ENCODE measurements at places on chromosomes 11 and 22. TPM values are rescaled to one million over a fixed set of nuclear protein-coding genes. Genes with fewer than 3 reads are reported as not detected.
A peak's percentile ranks its signal among the peaks of the same experiment; 100 is the strongest.

- DNase-seq, result no peak
Measured at GRCh38 chr11:115869780-115870431, 365.7 kb upstream of the CADM1 start.

DNA sequence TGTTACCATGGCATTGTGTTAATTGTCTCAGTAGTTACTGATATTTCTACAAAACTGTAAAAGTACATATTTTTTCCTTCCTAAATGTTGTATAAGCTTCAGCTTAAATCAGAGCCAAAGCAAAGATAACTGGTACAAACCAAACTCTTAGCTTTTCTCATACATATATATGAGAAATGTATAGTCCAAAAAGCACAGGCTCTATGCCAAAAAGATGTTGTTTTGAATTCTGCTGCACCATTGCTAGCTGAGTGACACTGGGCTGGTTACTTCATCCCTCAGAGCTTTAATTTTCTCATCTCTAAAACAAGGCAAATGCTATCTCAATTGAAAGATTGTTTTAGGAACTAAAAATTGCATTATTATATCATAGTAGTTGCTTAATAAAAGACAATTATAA is 6.7 kb upstream of the GRIA4 start:
- DNase-seq, result no peak

DNA sequence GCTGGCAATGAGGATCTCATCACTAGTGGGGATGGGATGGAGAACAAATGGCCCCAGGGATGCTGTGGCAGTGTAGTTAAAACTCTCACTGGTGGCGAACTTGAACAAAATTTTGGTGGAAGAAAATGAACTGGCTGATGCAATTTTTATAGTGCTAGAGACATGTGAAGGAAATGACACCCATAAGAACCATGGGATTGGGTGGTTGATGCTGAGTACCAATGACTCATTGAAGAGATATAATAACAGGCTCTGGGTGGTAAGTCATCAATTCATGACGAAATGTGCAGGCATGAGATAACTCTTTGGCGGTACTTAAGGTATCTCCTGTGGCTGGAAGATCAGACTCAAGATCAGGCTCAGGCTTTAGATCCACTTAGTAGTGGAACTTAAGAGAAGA is 172.9 kb upstream of the DDI1 start:
- DNase-seq, result no peak

GRCh38 chr11:75775056-75775455 is 6.5 kb downstream of the DGAT2 start:
- no peak for DNase-seq

- no peak for DNase-seq
Measured at GRCh38 chr11:115077740-115078139, 399.4 kb downstream of the NXPE2 start.

DNA sequence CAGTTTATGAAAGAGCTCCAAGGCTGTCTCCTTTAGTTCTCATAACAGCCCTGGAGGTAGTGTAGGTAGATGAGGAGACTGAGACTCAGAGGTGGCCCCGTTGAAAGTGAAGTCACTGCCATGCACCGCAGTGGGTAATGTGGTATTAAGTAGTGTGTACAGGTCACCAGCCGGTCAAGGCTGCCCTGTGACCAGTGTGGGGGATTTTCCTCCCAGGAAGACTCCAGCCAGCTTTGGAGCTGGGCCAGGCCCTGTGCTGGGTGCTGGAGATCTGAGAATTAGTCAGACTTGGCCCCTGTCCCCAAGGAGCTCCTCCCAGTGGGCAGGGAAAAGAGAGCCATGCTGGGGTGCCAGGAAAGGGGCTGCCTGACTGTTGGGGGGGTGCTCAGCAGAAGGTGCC is 5.3 kb downstream of the OMP start:
- peak; percentile 63 for DNase-seq

- DNase-seq, result no peak
Measured at GRCh38 chr11:47099214-47099917, 77.3 kb downstream of the ARFGAP2 start.

DNA sequence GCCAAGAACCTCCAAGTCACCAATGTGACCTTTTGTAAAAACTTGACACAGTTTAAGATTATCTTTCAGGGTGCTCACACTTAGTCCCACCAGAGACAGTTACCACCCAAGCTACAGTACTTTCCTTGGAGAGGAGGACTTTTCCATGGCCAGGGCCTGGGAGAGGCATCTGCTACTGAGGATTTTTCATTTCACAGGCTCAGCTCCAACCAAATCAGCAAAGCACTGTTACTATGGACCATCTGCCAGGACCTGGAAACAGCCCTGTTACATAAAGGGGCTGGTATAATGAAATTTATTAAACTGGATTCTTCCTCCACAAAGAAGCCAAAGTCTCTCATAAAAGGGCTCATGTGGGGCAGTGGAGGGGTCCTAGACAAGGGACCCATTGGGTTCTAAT is 38.6 kb downstream of the SERGEF start:
- no peak for DNase-seq

GRCh38 chr11:58647866-58648265 is 25.4 kb downstream of the CNTF start:
- no peak for DNase-seq

DNA sequence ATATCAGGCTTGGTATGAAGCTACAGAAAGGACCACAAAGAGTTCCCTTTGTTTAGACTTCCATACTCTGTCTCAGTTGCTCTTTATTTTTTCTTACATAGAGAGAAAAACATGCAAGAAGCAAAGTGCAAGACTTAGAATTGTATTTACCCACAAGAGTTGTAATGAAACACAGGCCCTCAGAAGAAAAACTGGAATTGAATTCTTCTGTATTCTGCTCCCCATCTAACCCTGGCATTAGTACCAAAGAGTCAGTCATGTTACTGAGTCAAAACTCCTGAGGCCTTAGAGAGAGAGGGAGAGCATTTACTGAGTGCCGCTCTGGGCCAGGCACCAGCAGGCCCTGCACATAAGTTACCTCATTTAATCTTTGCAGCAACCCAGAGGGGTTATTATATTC is 43.9 kb upstream of the DLAT start:
- no peak for DNase-seq

GRCh38 chr22:30286813-30287647 is 2.3 kb downstream of the CASTOR1 start:
- DNase-seq, result peak; percentile 77

DNA sequence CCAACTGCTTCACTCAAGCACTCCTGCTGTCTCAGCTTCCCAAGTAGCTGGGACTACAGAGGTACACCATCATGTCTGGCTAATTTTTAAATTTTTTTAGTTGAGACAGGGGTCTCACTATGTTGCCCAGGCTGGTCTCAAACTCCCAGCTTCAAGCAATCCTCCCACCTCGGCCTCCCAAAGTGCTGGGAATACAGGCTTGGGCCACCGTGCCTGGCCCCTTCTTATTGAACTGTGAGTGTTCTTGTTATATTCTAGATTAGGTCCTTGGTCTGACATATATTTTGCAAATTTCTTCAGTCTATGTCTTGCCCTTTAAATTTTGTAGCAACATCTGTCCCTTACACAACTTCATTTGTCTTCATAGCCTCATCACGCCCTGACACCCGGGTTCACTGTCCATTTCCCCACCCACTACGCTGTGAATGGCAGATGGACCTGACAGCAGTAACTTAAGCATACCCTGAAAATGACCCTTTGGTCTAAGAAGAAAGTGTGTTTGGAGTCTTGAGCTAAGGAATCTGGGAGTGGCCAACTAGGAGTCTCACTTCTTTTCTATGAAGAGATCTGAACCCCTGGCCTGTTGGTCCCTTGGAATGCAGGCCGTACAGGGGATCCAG is 4.2 kb upstream of the FAM118A start:
- no peak for DNase-seq

GRCh38 chr11:2698386-2699184 is 1.2 kb downstream of the KCNQ1OT1 start:
- DNase-seq, result peak; percentile 16

- no peak for DNase-seq
Measured at GRCh38 chr11:76230392-76230791, 24.1 kb upstream of the WNT11 start.

GRCh38 chr11:122122179-122122578 is 6.2 kb upstream of the BLID start:
- no peak for DNase-seq

- DNase-seq, result no peak
Measured at GRCh38 chr11:45423475-45424120, 137.5 kb upstream of the SYT13 start.

GRCh38 chr11:123754101-123754568 is at the start of gene OR6X1:
OR6X1 (minus strand) TSS chr11:123754518; CDS start chr11:123754518, 0 bp downstream.
- no peak for DNase-seq

- DNase-seq, result no peak
Measured at GRCh38 chr11:88405853-88406252, 68.3 kb upstream of the CTSC start.

DNA sequence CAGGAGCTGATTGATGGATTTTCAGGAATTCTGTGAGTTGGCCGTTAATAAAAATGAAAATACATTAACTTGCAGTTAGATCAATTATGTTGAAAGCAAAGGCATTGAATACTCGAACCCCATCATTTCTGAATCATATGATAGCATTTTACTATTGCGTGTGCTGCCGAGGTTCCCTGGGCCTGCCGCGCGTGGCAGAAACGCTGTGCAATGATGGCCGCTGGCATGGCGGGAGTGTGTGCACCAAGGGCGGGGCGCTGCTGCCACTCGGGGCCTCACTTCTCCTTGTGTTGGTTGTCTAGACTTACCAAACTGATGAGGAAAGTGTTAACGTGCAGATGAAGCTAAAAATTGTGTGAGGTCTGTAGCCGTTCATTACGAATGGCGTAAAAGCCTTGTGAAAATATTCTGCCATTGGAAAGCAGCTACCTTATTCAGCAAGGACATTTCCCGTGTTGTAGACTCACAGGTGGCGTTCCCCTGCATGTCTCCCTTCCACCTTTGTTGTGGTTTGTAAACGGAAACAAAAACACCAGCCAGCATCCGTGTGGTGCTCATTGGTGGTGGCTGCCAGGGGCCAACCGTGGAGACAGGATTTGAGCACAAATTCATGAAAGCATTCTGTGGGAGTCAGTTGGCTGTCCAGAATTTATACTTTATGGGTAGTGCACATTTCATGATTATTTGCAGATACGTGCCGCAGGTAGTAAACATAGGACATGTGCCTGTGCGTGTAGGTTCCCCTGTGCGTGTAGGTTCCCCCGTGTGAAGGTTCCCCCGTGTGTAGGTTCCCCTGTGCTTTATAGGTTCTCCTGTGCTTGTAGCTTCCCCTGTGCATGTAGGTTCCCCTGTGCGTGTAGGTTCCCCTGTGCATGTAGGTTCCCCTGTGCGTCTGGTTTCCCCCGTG is 5.9 kb upstream of the GRAMD4 start:
- DNase-seq, result no peak

- no peak for DNase-seq
Measured at GRCh38 chr11:28269586-28269985, 161.4 kb downstream of the METTL15 start.

DNA sequence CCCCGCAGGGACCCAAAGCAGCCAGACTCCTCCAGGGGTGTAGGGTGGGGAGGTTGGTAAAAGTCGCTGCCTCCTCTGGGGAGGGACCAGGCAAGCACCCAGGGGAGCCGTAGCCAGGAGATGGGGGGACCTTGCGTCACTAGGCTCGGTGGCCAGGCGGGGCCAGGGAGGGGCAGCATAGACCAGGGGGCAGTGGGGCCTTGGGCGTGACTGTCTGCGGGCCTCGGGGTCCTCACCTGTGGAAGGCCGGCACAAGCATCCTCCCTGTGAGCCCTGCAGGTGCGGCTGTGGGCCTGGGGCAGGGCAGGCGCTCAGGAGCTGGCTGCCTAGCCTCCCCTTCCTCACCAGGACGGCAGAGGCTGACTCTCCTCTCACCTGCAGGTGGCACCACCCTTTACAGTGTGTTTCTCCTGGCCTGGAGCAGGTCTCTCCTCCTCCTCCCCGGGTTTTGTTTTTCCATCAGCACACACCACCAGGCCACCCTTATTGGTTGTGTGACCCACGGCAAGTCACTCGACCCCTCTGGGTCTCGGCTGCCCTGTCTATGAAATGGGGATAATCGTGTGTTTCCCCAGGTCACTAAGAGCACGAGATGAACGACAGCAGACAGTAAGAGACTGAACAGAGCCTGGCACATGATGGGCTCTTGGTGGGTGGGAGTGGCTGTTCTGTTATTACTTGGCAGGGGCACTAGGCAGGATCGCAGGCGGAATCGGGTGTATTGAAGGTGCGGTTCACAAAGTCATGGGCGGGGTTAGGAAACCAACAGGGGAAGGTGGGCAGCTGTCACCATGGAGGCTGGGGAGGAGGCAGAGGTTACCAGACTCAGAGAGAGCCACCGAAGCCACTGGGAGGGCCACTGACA is 52.7 kb downstream of the FLRT1 start:
- DNase-seq, result no peak

- DNase-seq, result no peak
Measured at GRCh38 chr11:86118253-86118652, 49.4 kb upstream of the PICALM start.

DNA sequence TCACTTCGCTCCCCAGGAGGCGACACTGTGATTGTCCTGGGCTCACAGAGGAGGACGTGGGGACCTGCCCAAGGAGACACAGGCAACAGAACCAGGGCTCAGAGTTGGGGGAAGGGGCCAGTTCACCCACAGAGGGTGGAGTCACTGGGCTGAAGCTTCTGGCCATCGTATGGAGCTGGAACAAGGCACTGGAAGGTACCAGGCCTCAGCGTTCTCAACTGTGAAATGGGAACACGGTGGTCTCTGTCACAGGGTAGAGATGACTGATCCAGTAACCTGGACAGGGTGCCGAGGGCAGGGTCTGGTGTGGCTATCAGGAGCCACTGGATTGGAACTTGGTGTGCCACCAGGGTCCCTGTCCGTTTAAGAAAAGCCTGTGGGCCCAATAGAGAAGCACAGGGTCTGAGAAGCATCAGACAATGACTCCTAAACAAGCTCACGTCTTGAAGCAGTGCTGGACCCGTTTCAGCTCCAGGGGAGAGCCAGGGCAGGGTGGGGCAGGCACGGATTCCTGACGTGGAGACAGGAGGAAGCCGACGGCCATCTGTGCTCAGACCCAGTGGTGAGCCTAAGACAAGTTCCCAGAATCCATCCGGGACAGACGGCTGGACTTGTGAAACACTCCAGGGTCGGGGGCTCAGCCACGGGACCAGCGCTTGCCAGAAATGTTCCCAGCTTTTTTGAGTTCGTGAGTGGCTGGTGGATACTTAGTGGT is 25.0 kb upstream of the KCNQ1OT1 start:
- peak; percentile 54 for DNase-seq

GRCh38 chr22:20203552-20204201 is 52.8 kb upstream of the CCDC188 start:
- DNase-seq, result peak; percentile 43

- no peak for DNase-seq
Measured at GRCh38 chr11:70688142-70688541, 289.8 kb downstream of the CTTN start.

- DNase-seq, result no peak
Measured at GRCh38 chr11:133175103-133175502, 357.2 kb downstream of the OPCML start.

GRCh38 chr22:38317995-38318715 is 922 bp upstream of the CSNK1E start:
- peak; percentile 86 for DNase-seq

PTPMT1 gene
- total RNA-seq, result 19.2 TPM

ABCC8 gene
- 0.99 TPM for total RNA-seq

H19 gene
- 390 TPM for total RNA-seq

GGT1 gene
- total RNA-seq, result 3.9 TPM

RFPL1 gene
- not detected for total RNA-seq

PTDSS2 gene
- total RNA-seq, result 26.5 TPM

CASP5 gene
- total RNA-seq, result 0.18 TPM

RHOD gene
- 33.6 TPM for total RNA-seq

VPS26B gene
- 29.4 TPM for total RNA-seq

PLEKHA7 gene
- total RNA-seq, result 23.6 TPM

MAPK8IP2 gene
- total RNA-seq, result 1.1 TPM

MYRF gene
- 4.0 TPM for total RNA-seq

SERPIND1 gene
- 1.7 TPM for total RNA-seq

SCN3B gene
- total RNA-seq, result 1.2 TPM
